Suprapubic skin (tissue), 4 donors: ENCODE measurements at places on chromosomes 3 and 15. TPM values are rescaled to one million over a fixed set of nuclear protein-coding genes. Genes with fewer than 3 reads are reported as not detected.

Gene REC114
- total RNA-seq, result not detected

Gene RARB
- 1.5 TPM for total RNA-seq

Gene AHSG
- total RNA-seq, result not detected

DNA sequence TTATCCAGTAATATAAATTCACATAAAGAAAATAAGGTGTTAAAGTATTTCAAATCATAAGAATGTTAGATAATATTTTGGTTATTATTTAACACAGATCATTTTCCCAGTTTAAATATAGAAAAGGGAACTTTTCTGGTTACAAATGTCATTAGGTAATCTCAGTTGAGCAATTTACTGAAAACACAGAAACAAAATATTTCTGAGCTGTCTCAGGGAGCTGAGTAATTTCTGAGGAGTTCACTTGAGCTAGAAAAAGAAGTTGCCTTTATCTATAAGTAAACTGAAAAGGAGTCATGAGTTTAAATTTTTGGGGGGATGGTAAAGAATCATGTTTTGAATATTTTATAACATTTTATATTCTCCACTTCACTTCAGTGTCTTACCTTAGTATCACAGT, 855.4 kb upstream of the ARPP21 start:
- DNase-seq, result no peak

Gene UROC1
- not detected for total RNA-seq

DNA sequence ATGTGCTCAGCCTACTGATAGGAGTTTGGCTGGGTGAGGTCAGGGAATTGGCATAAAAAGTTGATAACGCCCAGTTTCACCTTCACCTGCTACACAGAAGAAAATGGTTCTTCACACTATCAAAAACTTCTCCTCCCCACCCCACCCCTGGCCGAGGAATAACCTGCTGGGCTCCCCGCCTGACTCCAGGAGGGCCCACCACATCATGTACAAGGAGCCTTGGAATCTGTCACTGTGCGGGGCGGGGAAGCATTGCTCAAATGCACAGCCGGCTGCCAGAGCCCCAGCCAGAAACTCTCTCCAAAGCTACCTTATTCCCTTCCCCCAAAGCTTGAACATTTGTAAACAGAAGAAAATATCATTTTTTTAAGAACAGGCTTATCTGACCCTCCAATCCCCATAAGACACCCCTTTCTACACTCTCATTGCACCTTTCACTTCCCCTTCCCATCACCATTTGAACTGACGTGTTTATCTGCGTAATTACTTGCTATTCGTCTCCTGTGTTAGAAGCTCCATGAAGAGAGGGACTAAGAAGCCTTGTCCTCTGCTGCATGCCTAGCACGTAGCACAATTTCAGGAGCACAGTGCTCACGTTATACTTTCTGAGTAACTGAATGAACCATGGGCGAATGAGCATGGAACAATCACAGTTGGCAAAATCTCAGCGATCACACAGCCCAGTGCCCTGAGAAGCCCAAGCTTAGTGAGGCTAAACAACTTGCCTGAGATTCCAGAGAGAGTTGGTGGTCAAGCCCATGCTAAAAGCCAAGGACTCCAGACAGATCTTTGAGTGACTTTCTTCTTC, 82.9 kb downstream of the HES1 start:
- no peak for DNase-seq

DNA sequence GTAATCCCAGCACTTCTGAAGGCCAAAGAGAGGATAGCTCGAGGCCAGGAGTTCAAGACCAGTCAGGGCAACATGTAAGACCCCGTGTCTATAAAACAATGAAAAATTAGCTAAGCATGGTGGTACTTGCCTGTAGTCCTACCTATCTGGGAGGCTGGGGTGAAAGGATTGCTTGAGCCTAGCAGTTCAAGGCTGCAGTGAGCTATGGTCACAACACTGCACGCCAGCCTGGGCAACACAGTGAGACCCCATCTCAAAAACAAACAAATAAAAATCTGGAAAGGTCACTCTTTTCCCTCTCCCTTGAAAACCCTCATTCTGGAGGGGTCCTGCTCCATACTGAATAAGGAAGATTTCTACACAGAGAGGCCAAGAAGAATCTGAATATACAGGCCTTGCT, 43.5 kb upstream of the ZNF280D start:
- no peak for DNase-seq

DNA sequence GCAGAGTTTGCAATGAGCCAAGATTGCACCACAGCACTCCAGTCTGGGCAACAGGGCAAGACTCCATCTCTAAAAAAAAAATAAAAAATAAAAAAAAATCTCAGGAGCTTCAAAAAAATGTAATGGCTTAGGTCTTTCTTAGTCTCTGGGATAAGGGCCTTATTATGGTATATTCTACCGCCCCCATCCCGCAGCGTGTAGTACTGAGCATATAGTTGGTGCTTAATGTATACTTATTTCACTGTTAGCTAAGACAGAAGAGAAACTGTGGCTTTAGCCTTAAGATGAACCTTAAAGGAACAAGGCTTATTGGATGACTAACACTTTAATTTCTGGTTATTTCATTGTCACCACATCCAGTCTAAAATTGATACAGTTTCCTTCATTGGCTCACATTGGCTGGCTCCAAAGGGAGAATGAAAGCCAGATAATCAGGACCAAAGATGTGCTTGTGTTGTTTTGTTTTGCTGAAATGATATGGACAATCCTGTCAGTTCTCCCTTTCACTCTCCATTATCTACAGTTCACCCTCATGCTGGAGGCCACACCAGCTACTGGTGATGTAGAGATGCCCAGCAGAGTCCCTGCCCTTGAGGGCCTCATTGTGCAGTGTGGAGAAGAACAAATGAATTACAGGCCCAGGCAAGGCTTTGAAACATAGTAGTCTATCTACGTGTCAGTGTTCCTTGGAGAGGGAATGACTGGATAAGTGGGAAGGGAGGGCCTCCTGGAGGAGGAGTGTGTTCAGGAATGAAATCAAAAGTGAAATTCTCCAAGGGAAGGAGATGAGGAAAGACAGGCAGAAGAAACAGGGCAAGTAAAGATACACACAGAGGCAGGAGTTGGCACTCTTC, 17.4 kb upstream of the RAF1 start:
- no peak for DNase-seq

- DNase-seq, result no peak
Measured at GRCh38 chr3:17941766-17942165, 199.3 kb upstream of the TBC1D5 start.

DNA sequence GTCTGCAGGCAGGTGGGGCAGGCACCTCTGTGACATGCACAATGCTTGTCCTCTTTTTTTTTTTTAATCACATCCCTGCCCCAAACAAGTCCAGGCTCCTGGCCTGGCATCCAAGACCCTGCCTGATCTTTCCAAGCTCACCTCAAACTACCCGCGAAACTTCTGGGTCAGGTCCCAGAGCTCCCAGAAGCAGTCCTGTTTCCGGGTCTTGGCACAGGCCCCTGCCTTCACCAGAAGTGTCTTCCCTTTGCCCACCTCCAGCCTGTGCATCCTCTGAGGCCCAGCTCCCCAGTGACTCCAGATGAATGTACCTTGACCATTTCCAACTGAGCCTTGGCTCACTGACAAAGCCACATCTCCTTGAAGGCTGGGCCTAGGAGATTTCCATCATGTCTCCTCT, 23.0 kb downstream of the PLA2G4E start:
- DNase-seq, result no peak

DNA sequence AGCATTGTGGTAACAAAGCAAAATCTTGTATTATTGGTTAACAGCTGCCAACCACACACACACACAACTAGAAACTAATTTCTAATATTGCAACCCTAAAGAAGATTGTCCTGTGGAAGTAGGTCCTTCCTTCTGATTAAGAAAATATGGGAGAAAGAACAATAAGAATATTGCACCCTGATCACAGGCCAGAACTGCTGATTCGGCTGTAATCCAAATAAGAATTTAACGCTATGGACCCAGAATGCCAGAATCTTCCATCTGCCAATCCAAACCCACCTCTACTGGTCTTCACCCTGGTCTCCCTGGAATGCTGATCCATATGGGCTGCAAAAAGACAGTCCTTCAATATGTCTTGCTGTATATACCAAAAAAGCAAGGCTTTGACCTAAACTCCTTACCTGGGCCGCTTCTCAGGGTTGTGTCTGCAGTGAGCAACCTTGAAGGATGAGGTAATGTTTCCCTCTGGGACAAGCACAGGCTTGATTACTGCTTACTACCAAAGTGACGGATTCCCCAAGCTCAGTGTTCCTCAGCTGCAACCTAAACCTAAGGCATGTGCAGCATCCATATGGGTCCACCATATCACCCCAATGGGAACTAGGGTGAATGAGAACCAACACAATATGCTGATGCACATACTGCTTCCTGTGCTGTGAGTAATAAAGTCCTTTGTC, 8.0 kb downstream of the CCDC14 start:
- DNase-seq, result no peak

DNA sequence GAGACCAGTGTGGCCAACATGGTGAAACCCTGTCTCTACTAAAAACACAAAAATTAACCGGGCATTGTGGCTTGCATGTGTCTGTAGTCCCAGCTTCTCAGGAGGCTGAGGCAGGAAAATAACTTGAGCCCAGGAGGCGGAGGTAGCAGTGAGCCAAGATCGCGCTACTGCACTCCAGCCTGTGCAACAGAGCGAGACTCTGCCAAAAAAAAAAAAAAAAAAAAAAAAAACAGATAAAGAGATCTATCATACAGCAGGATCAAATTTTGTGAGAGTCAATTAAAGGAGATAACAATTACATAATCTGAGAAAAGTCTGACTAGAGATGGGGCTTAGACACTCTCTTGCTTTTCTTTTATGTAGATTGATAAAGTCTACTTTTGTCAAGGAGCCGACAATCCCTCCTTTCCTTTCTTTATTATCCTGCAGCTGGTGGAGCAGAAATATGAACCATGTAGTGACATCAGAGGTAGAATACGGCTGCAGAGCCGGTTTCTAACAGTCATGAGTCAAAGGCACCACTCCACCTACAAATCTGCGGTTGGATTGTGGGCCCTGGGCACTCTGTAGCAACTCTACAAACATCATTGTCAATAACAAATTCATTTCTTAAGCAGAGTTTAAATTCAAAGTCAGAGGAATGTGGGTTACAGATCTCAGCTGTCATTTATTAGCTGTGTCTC, 9.0 kb downstream of the C2CD4A start:
- no peak for DNase-seq

DNA sequence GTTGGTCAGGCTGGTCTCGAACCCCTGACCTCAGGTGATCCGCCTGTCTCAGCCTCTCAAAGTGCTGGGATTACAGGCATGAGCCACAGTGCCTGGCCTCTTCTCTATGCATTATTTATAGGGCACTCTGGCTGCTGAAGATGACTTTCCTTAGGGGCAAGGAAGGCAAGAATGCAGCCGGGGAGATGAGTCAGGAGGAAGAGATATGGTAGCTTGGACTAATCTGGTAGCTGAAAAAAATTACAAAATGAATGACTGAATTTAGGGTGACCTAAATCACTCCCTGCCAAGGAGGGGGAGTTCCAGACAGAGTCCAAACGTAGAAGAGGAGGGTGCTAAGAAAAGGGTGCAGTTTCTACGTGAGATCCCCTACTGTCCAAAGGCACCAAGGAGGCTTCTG, 14.2 kb downstream of the RHCG start:
- DNase-seq, result no peak
